ENCODE measurements at places on chromosomes 2 and 18.

GRCh38 chr2:135984199-135985017 is 1.0 kb downstream of the DARS1 start:
- H3K27me3 ChIP-seq, result no peaks in the 10 kb centered on the region
- no peak for DNase-seq
- H3K27ac ChIP-seq, result peak overlapping the region; percentile 99
- peaks cover 40% of the 10 kb centered on the region for H3K36me3 ChIP-seq
- peak overlapping the region; percentile 98 for H3K4me3 ChIP-seq
- H3K4me1 ChIP-seq, result peaks cover 4% of the 10 kb centered on the region

DNA sequence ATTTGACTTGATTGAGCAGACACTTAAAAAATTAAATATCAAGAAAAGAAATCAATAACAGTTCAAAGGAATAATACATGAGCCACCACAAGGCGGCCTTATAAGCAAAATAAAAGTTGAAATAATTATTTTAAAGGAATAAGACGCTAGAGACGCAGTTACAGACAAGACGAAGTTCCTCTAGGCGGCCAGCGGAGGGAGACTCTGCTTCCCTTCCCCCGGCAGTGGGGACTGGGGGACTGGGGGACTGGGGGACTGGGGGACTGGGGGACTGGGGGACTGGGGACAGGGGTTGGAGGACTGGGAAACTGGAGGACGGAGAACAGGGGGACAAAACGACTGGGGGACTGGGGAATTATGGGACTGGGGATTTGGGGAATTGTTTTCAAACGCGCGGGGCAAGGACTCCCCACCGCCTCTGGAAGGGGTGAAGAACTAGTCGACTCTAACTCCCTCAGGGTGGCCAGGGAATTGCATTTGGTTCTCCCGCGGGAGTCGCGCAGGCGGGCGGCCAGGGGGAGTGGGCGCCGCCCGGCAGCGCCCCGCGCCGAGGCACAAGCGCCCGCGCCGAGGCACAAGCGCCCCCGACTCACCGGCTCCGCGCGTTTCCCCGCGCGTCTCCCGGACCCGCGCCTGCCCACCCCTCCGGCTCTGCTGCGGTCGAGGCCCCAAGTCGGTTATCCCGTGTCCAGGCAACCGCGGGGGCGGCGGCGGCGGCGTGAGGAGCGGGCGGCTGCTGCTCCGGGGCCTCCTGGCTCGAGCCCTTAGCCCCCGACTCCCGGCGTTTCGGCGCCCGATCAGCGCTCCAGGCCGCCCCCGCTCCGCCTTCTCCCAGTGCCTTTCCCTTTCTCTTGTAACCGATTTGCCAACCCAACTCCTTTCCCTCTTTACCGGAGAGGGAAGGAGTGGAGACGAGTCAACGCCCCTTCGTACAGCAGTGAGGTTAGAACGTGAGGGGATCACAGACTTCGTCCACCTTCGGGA is at the start of gene CCDC178:
Gene CCDC178, minus strand, starts transcription at position 662 of the 984 bp plus-strand sequence. CDS start 28,633 bp downstream, outside the sequence.
- peak; percentile 37 for DNase-seq
- H3K4me1 ChIP-seq, result no peaks in the 10 kb centered on the region
- H3K36me3 ChIP-seq, result no peaks in the 10 kb centered on the region
- H3K27ac ChIP-seq, result no peak within 1 kb of the TSS
- H3K27me3 ChIP-seq, result no peaks in the 10 kb centered on the region

- no peak overlapping the region for H3K4me3 ChIP-seq
- H3K36me3 ChIP-seq, result no peaks in the 10 kb centered on the region
- no peak for DNase-seq
- H3K4me1 ChIP-seq, result no peaks in the 10 kb centered on the region
Observed at GRCh38 chr18:7068871-7069590, 48.6 kb downstream of the LAMA1 start.

GRCh38 chr18:74348581-74348980 is 32.9 kb downstream of the C18orf63 start:
- H3K36me3 ChIP-seq, result no peaks in the 10 kb centered on the region
- no peaks in the 10 kb centered on the region for H3K4me1 ChIP-seq
- H3K4me3 ChIP-seq, result no peak overlapping the region
- H3K27me3 ChIP-seq, result no peaks in the 10 kb centered on the region
- DNase-seq, result no peak

DNA sequence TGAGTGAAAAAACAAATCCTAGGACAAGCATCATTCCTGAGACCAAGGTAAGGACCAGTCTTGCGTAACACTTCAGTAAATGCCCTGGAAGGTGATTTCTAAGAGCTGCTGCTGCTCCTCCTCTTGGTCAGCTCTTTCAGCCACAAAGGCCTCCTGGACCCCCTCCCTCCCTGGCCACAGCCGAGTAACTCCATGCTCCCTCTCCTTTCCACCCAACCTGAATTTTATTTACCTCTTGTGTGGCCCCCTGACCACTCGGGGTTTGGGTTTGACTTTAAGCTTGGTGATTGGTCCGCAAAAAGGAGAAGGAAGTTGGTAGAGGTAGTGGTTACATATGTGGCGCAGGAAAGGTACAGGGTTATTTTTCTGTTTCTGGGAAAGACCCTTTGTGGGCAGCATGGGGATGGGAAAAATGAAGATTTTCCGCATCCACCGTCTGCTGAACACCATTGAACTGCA is 9.2 kb downstream of the HTRA2 start:
- no peaks in the 10 kb centered on the region for H3K27me3 ChIP-seq
- H3K36me3 ChIP-seq, result peaks cover 4% of the 10 kb centered on the region
- DNase-seq, result no peak
- H3K27ac ChIP-seq, result no peak overlapping the region
- H3K4me3 ChIP-seq, result no peak overlapping the region

Data from heart left ventricle (tissue), 16 donors.